Skeletal muscle cell (primary cell): ENCODE measurements at places on chromosomes 2 and 18.

GRCh38 chr18:32566960-32567359, 96.3 kb upstream of the GAREM1 start:
- DNase-seq: no peak

DNA sequence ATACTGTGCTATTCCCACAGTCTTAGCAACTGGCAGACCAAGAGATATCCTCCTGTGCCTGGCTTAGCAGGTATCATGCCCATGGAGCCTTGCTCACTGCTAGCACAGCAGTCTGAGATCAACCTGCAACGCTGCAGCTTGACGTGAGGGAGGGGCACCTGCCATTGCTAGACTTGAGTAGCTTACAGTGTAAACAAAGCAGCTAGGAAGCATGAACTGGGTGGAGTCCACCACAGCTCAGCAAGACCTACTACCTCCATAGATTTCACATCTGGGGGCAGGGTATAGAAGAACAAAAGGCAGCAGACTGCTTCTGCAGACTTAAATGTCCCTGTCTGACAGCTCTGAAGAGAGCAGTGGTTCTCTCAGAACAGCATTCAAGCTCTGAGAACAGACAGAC, 74.8 kb downstream of the AKAIN1 start:
- DNase-seq: no peak

- DNase-seq: peak; percentile 45
These were observed 220.8 kb downstream of the SH3RF3 start for GRCh38 chr2:109349503-109350465.

GRCh38 chr2:10019602-10020400, 23.5 kb upstream of the KLF11 start:
- DNase-seq: no peak

GRCh38 chr2:72104821-72105588, 42.7 kb downstream of the CYP26B1 start:
- DNase-seq: no peak

DNA sequence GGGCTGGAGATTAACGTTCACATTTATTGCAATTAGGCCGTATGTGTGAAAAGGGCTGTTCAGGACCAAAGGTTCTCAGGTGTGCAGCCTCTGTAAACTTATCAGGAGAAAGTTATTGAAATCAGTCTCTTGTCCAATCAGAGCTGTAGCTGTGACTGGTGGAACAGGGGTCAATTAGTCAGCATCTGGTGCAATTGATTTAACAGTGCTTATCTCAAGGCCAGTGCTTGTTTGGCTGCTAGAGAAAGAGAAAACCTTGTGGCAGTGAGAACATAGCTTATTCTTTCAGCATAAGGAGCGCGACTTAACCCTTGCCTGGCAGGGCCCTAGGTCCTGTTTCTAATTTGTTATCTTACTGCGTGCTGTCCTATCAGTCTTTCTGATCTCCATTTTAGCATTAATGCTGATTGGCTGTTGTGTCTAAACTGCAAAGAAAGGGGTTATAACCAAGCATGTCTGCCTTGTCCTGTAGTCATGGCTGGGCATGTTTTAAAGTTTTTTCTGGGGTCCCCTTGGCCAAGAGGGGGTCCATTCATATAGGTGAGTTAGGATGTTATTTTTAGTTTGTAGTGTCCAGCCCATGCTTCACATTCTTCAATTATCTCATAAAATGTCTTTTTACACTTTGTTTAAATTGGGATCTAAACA, 66.4 kb downstream of the CYB5A start:
- DNase-seq: no peak

DNA sequence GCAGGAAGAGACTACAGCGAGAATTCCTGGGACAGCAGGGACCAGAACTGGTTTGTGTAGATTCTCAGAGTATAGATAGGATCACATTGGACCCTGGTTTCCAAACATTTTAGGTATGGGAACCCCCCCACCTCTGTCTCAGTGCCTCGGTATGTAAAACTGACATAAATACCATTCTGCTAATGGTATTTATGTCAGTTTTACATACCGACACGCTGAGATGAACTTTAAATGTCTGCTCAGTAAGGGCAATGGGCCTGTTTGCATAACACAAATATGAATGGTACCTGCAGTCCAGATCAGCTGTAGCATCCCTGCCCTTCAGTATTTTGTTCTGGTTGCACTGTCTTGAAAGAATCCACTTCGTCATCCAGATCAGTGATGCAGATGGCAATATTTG, 73.2 kb downstream of the WDSUB1 start:
- DNase-seq: no peak

DNA sequence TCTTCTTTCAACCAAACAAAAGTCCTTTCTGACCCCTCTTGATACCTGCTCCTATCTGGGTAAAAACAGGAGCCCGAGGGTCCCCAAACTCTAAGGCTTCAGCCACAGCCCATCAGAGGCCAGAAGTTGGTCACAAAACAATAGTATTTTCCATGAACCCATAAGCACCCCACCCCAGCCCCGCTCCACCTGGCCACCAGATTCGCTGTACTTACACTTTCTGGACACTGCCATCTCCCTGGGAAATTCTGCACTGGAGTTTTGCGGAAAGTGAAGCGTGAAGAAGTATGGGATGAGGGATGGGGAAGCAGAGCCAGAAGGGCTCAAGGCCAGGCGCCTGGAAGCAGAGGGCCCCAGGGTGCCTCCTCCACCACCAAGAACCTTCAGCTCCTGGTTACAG, 5.2 kb upstream of the RUFY4 start:
- DNase-seq: no peak

DNA sequence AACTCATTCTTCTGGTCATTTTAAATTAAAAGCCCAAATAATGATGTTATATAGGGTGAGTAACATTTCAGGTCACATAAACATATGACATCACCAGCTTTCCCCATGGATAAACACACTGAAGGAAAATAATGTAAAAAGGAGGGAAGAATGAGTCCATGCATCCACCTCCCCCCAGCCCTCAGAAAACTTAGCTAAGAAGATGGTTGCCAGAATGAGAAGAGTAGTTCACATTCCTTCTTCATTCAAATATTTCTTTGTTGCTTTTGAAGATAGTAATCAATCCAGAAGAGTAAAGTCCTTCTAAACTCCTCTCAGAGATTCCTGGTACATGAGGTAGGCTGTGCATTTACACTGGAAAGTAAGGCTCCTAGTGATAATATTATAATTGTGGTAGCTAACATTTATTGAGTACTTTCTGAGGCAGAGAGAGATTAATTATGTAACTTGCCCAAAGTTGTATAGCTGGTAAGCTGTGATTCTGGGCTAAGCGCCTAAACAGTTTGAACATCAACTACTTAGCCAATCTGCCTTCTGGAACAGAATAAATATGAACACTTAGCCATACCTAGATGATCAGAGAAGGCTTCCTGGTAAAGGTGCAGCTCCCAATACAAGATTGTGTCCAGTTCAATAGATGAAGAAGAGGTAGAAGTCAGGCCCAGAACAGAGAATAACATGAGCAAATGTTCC, 256.7 kb upstream of the FN1 start:
- peak; percentile 40 for DNase-seq

DNA sequence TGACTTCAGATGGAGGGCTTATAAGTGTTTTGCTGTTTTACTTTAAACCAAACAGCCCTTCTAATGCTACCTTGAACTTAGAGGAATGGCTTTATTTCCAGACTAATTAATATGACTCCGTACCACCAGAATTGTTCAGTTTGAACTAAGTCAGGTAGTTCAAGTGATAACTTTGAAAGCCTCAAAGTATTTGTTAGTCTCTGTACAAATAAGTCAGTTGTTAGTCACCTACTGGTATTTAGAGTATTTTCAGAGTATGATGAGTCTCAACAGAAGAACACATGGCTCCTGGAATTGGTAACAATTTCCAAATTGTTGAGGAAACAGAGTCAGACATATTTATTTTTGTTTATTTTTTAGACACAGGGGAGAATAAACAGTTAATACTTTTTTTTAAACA, 381.8 kb upstream of the NRXN1 start:
- no peak for DNase-seq

DNA sequence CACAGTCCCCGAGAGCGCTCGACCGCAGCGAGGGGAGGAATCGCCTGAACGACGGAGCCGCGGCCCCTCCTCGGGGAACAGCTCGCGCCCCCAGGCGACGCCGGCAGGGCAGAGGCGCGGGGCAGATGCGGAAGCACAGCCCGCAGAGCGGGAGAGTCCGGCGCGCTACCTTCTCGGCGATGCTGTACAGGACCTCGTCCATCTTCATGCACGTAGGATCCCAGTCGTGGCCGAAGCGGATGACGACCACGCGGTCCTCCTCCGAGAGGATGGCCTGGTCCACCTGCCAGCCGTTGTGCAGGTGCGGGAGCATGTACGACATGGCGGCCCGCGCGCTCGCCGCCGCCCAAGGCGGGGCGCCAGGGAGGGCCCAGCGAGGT, 302 bp downstream of the TXNL4A start:
- no peak for DNase-seq

DNA sequence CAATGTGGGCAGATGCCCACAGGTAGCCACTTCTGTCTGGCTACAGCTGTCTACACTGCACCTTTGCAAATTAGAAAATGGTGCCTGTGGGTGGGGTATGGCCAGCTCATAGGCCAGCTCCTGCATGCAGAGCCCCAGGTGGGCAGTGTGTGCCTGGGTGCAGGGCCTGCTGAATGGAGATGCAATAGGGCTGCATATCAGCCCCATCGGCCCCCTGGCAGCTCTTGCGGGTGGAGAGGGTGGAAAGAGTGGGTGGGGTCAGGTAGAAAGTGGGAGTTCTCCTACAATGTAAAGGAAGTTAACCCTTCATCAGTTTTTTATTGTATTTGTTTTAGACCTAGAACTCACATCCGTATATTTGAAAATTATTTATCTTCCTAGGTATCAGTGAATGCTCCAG, 37.1 kb downstream of the FBLN7 start:
- DNase-seq: no peak

GRCh38 chr2:161676902-161677496, 52.8 kb downstream of the SLC4A10 start:
- DNase-seq: no peak

- DNase-seq: no peak
These were observed 10.0 kb downstream of the INPP4A start for GRCh38 chr2:98454500-98455235.

DNA sequence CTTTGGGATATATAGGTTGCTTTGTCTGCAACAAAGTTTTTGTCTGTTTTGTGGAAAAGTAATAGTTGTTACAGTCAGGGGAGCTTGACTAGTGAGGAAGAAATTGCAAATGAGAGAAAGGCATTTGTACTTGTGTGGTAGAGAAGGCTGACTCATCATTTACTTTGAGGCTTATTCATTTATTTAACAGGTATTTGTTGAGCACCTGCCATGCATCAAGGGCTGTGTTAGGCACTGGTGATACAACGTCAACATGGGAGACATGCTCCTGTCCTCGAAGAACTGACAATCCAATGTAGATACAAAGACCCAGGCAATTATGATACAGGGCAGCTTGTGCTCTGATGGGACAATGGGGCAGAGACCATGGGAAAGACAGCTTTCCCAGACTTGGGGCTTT, 79.5 kb downstream of the UPP2 start:
- DNase-seq: no peak

DNA sequence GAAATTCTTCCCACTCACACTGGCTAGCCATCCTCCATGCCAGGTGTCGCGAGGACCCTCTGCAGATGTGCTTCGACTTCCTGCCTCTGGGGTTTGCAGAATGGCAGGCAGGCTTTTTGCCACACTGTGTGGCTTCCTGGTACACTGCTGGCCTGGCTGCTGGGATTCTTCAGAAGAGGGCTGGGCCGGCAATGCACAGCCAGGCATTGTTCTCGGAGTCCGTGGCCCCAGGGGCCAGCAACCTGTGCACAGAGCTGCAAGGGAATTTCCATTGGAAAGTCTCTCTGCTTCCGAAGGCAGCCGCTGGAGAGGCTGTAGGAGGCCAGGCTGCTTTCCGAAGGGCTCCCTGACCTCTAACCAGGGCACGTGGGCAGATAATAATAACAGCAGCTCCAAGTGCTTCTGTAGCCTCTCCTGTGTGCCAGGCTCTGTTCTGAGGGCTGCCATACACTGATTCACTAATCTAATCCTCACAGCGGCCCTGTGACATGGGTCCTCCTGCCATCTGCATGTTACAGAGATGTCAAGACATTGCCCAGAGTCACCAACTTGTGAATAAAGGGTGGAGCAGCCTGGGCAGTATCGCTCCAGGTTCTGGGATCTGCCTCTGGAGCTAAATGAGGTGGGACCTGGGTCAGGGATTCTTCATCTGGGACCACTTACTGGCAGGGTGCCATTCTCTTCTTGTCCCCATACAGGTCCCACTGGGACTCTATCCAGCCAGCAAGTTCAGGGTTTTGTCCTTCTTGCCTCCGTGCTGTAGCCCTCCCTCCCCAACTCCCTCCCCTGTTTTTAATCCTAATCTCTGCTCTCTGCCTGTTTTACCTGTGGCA, 5.0 kb downstream of the LDLRAD4 start:
- no peak for DNase-seq

DNA sequence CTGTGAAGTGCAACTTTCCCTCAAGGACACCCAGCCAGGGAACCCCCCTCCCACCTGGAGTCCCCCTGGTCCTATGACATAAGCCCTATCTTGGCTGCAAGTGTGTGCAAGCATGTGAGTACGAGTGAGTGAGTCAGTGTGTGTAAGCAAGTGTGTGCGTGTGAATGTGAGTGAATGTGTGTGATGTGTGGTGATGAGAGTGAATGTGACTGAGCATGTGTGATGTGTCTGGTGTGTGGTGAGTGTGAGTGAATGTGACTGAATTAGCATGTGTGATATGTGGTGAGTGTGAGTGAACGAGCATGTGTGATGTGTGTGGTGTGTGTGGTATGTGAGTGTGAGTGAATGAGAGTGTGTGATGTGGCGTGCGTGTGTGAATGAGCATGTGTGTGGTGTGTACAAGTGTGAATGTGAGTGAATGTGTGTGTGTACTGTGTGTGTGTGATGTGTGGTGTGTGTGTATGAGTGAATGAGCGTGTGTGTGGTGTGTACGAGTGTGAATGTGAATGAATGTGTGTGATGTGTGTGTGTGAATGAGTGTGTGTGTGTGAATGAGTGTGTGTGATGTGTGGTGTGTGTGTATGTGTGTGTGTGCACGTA, 68.8 kb upstream of the SMAD7 start:
- DNase-seq: no peak

DNA sequence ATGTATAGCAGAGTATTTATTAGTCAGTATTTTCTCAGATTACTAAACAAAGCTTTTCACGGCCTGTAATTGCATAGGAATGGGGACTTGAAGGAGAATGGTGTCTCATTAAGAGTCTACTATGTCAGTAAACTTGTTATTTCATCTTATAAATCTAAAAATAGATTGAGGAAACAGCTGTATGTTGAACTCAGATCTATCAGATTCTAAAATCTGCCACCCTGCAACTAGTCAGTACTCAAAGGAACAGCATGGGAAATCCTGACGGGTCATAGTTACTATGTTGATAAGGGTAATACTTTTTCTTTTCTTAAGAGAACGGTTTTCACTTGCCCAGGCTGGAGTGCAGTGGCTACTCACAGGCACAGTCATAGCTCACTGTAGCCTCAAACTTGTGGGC, 70.2 kb upstream of the EMILIN2 start:
- no peak for DNase-seq

GRCh38 chr2:120902592-120902991, 166.9 kb downstream of the GLI2 start:
- no peak for DNase-seq
